ENCODE measurements at places on chromosomes 3 and 15.

GRCh38 chr3:167837466-167837865 lies 101.9 kb downstream of the SERPINI1 start:
- DNase-seq, result no peak

DNA sequence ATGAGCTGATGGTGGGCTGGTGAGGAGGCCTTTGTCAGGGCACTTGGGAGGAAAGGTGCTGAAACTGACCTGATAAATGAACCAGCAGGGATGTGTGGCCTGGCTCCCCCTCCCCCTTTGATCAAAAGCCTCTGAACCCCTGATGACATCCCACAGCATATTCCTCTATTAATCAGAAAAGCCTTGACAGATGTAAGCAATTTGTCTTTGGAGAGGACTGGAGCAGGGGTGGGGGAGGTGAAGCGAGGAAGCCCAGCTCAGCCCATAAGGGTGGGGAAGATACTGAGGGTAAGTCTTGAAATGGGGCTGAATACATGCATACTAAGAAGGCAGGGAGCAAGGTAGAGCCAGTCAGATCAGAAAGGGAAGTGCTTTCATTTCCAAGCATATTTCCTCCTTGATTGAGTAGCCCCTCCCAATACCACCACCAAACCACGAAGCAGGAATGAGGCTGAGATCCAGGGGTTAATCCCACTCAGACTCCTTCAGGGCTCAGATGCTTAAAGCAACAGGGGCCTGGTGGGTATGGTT lies 34.7 kb upstream of the MRPS22 start:
- DNase-seq, result no peak

- DNase-seq, result no peak
Measured at GRCh38 chr3:51932471-51933370, 9.0 kb downstream of the RRP9 start.

- DNase-seq, result peak; percentile 78
Measured at GRCh38 chr3:46913644-46914043, 36.1 kb downstream of the PTH1R start.

DNA sequence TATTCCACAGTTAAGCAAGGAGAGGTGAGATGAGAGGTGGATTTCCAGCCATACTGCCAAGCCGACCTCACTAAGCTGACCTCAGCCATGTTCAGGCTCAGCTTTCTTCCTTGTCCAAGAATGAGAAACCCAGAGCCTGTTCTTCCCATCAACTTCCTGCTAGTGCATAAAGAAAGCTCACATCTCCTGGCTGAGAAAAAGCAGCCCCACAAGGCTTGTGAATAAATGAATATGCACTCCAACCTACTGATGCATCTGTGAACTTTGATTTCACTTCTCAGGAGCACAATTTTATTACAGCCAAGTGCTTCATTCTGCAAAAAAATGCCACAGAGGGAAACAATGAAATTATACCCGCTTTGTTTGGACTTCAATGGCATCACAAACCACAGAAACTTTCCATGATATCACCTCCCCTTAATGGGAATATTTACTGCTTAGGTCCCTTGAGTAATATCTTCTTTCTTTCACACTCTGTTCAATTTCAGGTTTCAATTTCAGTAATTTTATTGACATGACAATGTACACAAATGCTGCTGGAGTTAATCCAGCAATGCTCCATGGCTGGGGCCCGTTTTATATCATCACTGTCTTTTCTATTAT lies 437.0 kb upstream of the PPP2R3A start:
- no peak for DNase-seq

DNA sequence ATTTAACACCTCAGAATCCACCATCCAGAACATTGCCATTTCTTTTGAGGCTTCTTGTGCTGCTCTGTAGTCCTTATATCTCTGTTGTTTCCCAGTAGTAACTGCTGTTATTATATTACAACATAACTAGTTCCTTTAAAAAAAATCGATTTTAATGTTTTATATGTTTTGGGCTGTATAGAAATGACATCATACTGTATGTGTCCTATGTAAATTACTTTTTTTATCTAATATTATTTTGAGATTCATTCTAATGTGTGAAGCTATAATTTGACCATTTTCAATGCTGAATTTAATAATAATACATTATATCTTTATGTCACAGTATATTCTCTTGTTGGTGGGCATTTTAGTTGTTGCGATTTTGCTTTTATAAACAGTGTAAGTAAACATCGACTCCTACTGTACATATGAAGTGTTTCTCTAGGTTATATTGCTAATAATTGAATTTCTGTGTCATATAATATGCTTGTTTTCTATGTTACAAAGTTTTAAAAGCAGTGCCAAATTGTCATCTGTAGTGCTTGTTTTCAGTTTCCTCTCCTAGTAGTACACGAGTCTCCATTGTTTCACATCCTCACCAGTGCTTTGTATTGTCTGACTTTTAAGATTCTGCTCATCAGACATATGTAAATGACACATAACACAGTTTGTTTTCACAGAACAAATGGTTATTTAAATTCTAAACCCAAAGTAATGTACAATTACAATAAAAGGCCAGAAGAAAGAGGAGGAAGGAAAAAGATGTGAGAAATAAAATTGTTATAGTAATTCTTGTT lies 172.0 kb upstream of the LRRFIP2 start:
- DNase-seq, result no peak

GRCh38 chr15:63509955-63510940 lies 5.9 kb downstream of the USP3 start:
- DNase-seq, result no peak

DNA sequence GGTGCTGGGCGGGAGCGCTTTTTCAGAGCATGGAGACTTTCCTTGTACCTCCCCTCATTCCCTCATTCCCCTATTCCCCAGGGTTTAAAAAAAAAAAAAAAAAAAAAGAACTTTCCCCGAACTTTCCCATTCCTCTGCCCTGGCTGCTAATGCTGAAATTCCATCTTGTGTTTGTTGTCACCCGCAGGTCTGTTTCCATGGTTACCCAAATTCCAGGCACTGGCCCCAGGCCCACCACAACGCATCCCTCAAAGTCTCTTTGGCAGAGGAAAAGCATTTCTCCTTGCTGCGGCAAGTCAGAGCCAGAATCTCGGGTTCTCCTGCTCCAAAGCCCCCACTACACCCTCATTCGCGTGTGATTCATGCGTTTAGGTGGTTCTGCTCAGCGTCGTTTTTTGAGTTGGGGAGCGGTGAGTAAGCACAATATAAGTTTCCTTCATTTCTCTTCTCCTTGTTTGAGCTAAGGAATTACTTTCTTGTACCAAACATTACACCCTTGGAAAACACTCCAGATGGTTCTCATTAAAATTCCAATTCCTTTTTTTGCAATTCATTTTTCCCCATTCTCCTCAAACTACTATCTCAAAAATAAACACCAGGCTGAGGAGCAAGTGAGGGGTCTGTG lies 21.6 kb downstream of the ANAPC13 start:
- DNase-seq, result no peak

DNA sequence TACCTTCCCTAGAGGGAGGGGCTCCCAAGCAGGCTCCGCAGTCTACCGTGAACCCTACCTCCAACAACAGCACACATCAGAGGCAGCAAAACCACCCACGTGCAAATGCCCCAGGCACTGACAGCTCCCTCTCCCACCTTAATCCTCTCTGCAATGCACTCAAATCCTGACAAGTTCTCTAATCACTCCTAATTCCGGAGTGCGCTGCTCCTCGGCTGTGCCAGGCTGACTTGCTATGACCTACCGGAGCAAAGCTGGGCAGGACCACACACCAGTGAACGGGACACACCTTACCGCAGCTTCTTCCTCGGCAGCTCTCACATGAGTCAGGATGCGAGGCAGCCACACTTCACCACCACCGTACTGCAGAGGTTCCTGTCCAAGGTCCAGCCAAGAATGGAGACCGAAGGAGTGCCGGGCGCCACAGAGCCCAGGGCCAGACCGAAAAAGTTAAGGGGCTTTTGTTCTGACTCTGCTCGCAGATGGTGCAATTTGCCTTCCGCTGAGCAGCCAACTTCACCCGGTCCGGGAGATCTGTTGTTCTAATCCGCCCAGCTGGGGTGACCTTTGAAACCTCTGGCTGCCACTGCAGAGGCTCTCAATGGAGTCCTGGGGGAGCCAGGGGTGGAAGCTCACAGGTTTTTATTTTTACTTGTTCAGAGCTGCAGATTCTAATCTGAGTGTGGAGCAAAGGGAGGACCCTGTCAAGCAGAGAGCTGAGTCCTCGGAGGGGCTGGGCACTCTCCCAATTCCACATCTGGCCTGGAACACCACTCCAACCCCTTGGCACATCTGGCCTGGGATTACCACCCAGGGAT lies 84.4 kb downstream of the MYLK start:
- no peak for DNase-seq

- DNase-seq, result no peak
Measured at GRCh38 chr3:38740537-38740936, 75.5 kb downstream of the SCN10A start.

All from NCI-H1092 (cell line).